Activated naive CD8-positive, alpha-beta T cell treated with anti-CD3 and anti-CD28 coated beads, Interleukin-2, amount 50 U/mL, for 16 hours (primary cell): ENCODE measurements at places on chromosomes 4 and X.

DNA sequence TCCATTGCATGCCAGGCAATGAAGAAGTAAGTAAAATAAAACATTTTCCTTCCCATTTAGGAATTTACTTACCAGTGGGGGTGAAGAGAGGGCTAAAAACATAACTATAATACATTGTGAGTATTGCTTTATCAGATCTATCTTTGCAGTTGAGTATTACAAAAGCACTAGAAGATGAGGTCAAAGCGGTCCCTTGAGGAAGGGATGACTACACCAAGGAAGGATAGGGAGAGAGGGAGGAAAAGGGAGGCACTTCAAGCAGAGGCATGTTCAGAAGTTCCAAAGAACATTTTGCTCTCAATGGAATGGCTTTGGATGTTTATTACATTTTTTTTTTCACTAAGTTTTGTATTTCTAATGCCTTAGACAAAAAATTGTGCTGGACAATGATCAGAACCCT, 127.8 kb downstream of the TET2 start:
- DNase-seq: no peak

GRCh38 chr4:7425124-7425523, 9.6 kb downstream of the PSAPL1 start:
- no peak for DNase-seq

DNA sequence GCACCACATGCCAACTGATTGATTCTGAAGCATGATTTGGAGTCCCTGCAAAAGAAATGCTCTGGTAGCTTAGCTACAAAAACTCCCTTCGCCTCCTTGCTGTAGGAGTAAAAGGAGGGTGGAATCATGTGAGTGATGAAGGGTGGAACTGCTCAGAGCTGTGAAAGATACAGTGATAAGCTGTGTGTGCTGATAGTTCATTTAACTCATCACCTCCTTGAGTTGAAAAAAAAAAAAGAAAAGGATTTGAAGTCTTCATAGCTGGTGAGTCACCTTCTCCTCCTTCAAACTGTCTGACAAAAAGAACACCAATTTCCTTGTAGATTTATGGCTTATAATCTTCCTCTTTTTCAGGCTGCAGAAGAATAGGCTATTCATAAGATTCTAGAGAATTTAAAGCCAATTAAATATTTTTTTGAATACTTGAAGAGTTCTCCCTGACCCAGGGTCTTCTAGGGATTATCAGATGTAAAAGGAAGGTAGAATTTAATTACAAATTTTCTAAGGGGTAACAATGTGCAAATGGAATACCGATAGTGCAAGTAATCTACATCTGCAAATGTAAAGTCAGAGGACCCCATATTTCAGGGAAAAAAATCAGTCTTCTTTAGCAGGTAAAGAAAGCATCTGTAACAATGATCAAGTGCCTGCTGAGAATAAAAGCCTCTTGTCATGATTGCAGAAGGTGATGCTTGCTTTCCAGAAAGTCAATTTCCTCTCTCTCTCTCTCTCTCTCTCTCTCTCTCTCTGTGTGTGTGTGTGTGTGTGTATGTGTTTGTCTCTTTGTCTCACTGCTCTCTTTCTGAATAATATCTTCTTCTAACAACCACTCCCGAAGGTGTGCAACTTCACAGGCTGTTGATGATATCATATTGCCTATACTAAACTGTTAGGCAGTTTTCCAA, 208.8 kb upstream of the VEGFC start:
- no peak for DNase-seq

GRCh38 chr4:8708401-8709021, 115.9 kb downstream of the CPZ start:
- DNase-seq: no peak

DNA sequence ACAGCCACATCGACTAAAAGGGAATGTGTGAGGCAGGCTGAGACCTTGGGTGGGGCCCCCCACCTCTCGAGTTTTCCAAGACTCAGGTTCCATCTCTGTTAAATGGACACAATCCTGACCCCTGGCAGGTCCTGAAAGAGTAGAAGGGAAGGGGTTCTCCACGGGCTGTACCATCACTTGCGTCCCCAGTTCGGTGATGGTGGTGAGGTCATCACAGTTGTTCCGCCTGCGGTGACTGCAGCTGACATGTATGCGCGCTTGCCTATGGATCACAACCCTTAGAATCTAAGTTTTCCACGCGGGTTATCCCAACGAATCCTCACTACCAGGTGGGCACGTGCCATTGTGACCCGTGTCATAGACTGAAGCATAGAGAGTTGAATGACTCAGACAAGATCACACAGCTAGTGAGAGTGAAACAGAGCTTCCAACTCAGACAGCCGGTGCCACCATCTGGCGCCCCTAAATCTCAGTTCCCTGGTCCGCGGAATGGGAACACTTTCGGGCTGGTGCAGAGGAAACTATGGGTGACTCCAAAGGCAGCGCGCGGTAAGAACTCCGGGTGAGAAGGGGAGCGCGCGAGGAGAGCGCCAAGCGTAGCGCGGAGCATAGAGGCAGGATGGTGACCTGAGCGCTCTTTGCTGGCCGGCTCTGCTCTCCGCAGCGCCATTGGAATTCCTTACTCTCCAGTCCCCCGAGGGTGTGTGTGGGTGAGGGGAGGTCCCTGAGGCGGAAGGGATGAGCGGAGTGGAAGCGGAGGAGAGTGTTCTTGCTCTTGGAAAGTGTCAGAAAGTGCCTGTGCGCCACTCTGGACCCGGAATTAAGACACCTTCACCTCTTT, 10.5 kb downstream of the MSX1 start:
- no peak for DNase-seq

- DNase-seq: no peak
These were observed 351.7 kb upstream of the NOCT start for GRCh38 chr4:138663883-138664282.

GRCh38 chr4:128570387-128570975, 239.0 kb upstream of the JADE1 start:
- DNase-seq: no peak

- DNase-seq: no peak
These were observed 175.9 kb downstream of the DCLK2 start for GRCh38 chr4:150253965-150254630.

- DNase-seq: no peak
These were observed 19.7 kb downstream of the RWDD4 start for GRCh38 chr4:183639291-183639690.

- DNase-seq: no peak
These were observed 25.6 kb downstream of the MAEA start for GRCh38 chr4:1315306-1315705.

- no peak for DNase-seq
These were observed 123.8 kb upstream of the DDIT4L start for GRCh38 chr4:100314057-100314456.

DNA sequence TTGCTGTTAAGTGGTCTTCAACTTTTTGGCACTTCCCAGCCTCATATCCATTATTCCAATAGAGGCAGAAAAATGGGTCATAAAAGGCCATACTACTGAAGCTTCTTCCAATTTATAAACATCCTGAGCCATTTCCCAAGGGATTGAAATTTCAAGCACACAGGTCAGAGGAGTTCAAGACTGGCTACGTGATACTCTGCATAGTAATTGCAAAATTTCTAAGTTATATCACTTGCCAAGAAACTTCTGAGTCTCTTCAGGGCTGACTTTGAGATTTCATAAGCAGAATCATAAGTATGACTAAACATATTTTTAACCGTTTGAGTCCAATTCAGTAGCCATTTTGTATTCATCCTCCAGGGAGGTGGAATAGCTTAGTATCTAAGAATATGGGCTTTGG, 75.6 kb upstream of the RXFP1 start:
- no peak for DNase-seq

GRCh38 chrX:108088511-108088910, 2.8 kb downstream of the PSMD10 start:
- DNase-seq: no peak

- no peak for DNase-seq
These were observed 114.1 kb downstream of the TLL1 start for GRCh38 chr4:165986956-165987698.

GRCh38 chrX:8204169-8204935, 33.3 kb upstream of the VCX2 start:
- DNase-seq: no peak

DNA sequence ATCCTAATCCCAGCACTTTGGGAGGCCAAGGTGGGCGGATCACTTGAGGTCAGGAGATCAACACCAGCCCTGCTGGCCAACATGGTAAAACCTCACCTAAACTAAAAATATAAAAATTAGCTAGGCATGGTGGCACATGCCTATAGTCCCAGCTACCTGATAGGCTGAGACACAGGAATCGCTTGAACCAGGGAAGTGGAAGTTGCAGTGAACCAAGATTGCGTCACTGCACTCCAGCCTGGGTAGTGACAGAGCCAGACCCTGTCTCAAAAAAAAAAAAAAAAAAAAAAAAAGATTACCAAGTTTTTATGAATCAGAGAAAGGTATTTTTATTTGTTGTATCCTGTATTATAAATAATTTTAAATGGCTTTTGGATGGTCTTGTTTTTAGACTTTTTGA, 15.1 kb downstream of the TRAPPC11 start:
- DNase-seq: no peak

DNA sequence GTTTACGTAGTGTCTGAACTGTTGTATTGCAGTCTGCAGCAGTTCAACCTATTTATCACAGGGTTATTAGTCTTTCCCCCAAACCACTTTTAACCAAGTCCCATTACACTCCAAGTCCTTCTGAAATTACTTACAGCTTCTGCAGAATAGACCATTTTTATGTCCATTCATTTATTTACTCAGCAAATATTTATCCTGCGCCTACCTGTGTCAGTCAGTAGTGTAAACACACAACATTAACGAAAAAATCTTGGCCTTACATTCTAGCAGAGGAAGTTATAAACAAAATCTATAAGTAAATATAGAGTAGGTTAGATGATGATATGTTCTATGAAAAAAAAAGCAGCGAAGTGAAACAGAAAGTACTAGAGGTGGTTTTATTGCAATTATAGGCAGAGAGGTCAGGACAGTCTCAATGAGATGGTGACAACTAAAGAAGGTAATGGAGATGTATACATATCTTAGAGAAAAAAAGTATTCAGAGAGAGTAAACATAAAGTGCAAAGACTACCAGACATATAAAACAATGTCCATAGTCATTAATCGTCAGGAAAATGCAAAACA, 534.7 kb downstream of the KCNIP4 start:
- no peak for DNase-seq

DNA sequence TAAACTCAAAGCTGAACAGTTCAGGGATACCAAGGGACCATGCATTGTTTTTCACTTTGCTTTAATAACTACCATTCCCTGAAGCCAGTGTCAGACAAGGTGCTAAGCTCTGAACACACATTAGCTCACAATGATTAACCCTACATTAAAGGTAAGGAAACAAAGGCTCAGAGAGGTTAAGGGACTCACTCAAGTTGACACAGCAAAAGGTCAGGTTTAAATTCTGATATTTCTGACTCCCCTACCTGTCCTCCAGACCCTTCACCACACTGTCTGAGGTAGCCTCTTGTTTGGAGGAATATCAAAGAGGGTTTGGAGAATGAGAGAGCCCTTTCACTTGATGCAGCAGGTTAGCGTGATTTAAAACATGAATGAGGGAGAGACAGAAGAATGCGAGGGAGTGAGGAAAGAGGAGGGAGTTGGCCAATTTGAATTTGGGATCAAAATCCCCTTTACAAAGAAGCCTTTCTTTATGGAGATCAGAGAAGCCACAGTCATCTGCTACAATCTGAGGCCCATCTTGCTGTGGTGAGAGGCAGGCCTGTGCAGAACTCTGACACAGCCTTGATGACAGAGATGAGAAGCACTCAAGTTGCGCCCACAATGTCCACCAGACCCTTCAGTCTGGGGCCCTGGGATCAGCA, 103.5 kb downstream of the FHDC1 start:
- no peak for DNase-seq

DNA sequence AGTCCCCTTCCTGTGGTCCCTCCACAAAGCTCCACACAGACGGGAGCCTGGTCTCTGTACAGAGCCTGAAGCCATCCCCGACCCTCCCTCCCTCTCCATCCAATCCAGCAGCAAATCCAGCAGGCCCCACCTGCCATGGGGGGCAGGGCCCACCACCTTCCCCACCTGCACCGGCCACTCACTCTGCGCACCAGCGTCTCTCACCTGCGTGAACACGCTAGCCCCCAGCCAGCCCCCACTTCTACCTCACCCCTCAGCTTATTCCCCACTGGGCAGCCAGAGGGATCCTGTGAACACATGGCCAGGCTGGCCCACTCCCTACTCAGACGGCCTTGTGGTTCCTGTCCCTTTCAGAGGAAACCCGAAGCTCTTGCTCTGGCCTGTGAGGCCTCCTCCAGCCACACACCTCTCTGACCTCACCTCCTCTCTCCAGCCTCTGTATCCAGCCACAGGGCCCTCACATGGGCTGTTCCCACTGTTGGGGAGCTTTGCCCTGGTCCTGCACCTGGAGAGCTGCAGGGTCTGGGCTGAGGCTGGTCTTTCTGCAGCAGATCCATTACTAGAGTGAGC, 70.9 kb downstream of the WFS1 start:
- no peak for DNase-seq

DNA sequence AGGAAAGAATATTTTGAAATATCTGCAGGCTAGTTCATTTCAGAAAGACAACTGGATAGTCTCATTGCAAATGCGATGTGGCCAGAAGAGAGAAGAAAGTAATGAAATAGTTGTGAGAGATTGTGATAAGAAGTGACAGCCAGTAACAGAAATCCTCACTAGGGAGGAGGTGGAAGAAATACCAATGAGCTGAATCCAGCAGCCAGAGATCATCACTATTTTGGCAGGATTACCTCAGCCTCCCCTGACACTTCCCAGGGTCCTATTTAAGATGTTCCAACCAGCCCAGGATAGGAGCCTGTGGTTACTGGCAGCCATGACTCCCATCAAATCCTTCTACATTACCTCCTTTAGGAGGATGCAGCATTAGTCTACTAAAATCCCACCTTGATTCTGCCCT, 76.7 kb upstream of the ARHGAP24 start:
- no peak for DNase-seq

- DNase-seq: no peak
These were observed 133.6 kb upstream of the C1QTNF7 start for GRCh38 chr4:15294202-15294601.

- DNase-seq: no peak
These were observed 30.6 kb downstream of the ANXA5 start for GRCh38 chr4:121666091-121666679.

DNA sequence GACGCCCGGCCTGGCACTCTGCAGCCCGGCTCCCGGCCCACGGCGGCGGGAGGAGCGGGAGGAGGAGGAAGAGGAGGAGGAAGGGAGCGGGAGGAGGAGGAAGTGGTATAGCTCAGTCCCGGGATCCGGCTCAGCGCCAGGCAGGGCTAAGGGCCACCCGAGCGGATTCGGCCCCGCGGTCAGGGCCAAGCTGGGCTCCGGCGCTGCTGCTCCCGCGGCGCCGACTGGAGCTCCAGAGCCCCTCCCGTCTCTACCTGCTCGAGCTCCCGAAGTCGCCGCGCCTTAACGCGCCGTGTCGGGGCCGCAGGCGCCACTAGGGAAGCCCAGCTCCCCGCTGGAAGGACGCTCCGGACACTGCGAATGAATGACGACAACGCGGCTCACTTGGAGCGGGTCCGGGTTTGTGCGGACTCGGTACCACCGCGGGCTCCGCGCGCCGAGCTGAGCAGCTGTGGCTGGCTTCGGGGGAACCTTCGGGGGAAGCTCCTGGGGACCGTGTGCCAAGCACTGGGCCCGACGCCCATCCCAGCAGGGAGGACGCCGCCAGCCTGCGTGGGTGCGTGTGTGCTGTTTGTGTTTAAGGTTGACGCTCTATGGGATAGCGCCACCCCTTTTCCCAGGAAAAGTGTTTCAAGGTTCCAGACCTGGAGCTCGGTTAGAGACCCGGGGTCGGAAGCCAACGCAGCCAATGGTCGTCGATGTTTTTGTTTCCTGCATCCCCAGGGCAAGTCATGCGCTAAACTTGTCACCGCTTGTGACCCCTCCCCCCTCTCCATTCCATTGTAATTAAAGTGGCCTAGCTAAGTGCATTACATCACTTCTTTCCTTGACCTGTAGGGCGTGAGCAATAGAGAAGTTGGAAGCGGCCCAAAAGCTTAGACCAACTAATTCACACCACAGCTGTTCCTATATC, at the start of gene TBC1D9:
TSS of gene TBC1D9 (minus strand) at position 67 of the 913 bp plus-strand sequence. CDS start 340 bp downstream, outside the sequence.
- no peak for DNase-seq
